GM12892 (cell line): ENCODE measurements at places on chromosomes 7 and 10.

DNA sequence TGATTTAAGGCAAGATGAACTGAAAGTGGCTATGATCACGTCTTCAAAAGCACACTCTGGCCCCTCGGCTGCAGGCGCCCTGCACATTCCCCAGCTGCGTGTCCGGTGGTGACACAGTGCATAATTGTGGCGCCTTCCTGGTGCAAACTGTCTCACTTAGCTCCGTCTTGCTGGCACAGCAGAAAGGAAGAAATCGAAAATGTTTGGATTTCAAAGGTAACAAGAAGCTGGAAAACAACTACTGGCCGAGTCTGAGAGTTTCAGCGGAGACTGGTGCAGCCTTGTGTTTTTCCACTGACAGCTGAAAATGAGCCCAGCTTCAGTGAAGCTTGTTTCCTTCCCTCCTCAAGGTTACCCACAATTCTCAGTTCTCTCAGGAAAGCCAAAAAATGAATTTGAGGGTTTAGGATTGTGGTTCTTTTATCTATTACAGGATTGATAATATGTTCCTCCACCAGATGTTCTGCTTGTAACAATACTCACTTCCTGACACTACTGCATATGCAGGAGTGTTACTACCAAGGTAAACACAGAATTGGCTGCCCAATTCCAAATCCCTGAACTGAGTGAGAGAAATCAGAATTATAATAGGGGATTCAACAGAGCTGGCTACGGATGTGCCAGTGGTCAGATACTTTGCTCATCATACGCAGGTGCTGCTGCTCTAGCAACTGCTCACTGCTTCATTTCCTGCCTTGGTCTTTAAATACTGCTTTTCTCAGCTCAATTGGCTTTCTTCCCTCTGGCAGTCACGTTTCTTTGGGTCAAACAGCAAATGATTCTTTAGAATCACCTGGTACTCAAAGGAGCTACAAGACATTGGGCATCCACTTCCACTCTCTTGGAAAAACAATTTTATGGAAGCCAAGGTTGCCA lies 63.7 kb downstream of the TRUB1 start:
- peak; percentile 15 for DNase-seq

- DNase-seq: no peak
Observed at GRCh38 chr10:62154231-62154630, 114.4 kb downstream of the RTKN2 start.

DNA sequence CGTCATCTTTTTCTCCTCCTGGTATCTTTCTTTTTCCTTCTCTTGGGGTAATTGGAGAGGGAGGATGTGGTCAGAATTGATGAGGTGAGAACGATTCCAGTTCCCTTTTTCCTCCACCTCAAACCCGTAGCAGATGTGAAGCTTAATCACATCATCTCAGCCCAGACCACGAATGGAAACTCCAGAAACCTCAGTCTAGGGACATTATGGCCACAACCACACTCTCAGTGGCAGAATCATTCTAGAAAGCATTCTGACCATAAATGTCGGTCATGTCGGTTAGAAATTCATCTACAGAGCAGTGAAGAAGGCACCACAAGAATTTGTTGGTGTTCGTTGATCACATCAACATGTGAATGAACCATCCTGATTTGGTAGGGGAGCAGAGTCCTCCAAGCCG lies 78.7 kb downstream of the GATA3 start:
- DNase-seq: peak; percentile 23

- peak; percentile 63 for DNase-seq
Observed at GRCh38 chr10:95295031-95295755, 4.4 kb upstream of the PDLIM1 start.

- DNase-seq: peak; percentile 95
Observed at GRCh38 chr10:97736902-97737769, at the start of gene ZFYVE27. Gene ZFYVE27, plus strand, starts transcription at chr10:97737128. Its CDS starts 1,350 bp downstream, at chr10:97738478.

DNA sequence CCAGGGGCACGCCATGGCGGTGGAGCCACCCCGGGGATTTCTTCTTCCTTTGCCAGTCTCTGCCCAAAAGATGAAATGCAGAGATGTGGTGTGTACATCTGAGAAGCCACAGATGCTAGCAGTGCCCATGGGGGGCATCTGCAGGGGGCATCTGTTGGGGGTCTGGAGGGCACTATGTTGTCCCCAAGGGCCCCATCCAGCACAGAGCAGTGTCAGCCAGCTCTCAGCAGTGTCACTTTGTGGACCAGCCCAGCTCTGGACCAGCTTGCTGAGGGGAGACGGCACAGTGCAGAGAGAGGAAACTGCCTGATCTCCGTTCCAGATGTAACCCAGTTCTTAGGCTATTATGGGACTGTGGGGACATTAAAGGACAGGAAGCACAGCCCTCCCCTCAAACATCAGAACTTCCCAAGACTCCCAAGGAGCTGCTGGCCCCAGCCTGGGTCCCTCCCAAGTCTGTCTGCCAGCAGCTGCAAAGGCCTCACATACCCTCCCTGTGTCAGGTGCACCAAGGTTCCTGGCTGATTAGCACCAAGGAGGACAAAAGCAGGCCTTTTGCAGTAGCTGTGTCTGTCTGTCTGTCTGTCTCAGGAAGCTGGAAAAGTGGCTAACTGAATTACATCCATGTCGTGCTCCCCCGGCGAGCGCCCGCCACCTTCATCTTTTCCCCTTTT lies 536.5 kb downstream of the PTPRN2 start:
- no peak for DNase-seq

- DNase-seq: no peak
Observed at GRCh38 chr7:16929146-16929762, 47.5 kb upstream of the AGR3 start.

DNA sequence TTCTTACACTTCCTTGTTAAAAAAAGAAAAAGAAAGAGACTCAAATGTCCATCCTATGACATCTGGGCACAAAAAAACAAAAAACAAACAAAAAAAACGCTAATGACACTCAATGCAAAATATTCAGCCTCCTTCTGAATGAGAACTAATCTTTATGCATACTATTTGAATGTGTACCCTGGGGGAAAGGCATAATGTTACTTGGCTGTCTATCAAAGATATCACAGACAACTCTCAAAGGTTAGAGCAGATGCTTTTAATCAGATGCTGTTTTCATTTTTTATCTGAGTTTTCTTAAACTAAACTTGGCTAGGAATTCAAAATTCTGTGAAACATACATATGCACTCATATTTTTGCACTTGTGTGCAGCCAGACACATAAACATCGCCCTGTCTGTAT lies 745.8 kb downstream of the CNTNAP2 start:
- no peak for DNase-seq
